NCI-H2029 treated with DMSO at 0.1 percent for 48 hours (cell line): ENCODE measurements at places on chromosomes 3 and 15.

DNA sequence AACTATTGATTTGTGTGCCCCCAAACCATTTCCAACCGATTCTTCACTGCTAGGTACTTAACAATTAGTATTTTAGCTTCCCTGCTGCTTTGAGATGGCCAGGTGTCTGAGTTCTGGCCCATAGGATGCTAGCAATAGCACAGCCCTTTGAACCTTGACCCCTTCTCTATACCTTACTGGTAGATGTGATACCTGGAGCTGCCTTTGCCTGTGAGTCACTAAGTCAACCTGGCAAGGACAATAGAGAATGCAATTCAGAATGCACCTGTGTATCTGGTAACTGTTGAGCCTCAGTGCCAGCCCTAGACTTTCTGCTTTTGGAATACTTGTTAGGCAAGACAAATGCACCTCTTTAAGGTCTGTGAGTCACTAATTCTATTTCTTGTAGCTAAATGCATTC is 467.4 kb downstream of the GRM7 start:
- DNase-seq = no peak

DNA sequence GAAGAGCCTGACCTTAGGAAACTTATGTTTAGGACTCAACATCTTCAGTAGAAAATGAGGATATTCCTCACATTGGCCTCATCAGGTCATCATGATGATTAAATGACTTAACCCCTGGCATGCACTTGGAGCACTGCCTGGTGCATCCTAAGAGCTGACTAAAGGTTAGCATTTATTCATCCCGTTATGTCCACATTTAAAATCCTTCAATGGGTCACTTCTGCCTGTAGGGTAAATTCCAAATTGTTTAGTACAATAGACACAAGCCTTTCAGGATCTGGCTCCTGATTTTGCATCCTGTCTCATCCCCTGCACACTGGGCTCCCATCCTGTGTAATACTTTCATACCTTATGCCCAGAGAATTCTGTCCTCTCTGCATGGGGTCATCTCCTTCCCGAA is 195.2 kb upstream of the MCTP2 start:
- no peak for DNase-seq

DNA sequence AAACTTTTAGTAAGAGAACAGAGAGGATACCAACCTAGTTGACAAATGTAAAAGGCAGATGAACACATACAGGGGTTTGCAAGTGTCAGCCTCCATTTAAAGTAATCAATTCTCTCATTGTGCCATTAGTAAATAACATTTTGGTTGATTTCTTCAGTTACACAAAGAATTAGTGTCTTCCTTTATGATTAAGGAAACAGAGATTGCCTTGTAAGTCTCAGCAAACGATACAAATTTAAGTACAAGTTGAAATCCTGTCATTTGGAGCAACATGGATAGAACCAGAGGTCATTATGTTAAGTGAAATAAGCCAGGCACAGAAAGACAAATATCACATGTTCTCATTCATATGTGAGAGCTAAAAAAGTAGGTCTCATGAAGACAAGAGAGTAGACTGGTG is 26.1 kb downstream of the MYO5A start:
- DNase-seq = no peak

- DNase-seq = no peak
Measured at GRCh38 chr3:145370870-145371269, 790.1 kb downstream of the PLOD2 start.

- DNase-seq = no peak
Measured at GRCh38 chr3:81485444-81485865, 276.0 kb downstream of the GBE1 start.

GRCh38 chr3:195160908-195161434 is 110.0 kb downstream of the XXYLT1 start:
- DNase-seq = no peak

- DNase-seq = no peak
Measured at GRCh38 chr3:70233112-70233511, 79.3 kb downstream of the MDFIC2 start.

GRCh38 chr3:69250014-69250413 is 127.6 kb upstream of the LMOD3 start:
- no peak for DNase-seq

DNA sequence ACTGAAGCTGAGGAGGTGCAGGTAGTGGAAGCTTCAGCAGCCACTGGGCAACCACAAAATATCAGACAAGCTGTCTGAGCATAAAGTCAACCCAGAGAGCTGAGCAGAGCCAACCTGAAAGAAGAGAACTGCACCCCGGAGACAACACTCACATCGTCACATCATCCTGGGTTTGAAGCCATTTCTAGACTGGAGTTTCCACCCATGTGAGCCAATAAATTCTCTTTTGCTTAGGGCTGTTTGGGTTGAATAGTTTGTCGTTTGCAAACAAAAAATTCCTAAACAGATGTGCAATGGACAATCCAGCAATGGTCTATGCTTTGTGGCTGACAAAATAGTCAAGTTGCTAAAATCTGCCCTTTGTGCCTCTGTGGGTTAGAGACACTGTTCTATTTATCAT is 15.3 kb upstream of the RAD18 start:
- DNase-seq = no peak

GRCh38 chr3:37114251-37115145 is 59.9 kb downstream of the LRRFIP2 start:
- no peak for DNase-seq

GRCh38 chr15:57570994-57571393 is 20.7 kb upstream of the MYZAP start:
- no peak for DNase-seq

- DNase-seq = no peak
Measured at GRCh38 chr15:38564557-38565286, at the start of gene RASGRP1. TSS of gene RASGRP1 (minus strand) at chr15:38564814. CDS start at chr15:38564628, 186 bp downstream.

DNA sequence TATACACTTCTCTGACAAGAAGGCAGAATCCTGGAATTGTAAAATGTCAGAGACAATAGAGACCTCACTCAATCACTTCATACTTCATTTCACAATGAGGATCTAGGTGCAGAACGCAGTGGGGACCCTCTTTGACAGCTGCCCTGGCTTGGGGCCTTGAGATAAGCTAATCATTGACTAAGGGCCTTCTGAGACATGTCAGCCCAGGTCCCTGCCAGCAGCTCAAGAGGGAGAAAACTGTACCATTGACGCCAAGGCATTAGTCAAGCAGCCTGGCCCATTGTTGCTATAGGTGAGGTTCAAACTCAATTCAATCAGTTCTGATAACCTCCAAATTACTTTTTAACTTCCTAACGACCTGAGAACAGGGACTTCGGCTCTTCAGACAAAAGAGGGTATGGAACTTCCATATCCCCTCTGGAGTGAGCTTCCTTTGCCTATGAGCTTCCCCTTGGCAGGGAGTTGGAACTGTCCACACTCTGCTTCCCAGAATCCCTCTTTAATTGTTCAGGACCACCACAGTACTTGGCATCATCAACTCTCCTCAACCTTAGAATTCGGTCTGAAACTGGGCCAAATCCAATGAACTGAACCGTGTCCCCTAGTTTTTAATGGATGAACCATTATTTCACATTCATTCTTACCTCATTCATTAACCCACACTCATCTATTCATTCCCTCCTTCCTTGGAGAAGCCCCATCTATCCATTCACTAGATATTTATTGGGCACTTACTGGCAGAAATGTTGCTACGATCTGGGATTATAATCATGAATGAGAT is 1.5 kb upstream of the CYP8B1 start:
- DNase-seq = no peak

DNA sequence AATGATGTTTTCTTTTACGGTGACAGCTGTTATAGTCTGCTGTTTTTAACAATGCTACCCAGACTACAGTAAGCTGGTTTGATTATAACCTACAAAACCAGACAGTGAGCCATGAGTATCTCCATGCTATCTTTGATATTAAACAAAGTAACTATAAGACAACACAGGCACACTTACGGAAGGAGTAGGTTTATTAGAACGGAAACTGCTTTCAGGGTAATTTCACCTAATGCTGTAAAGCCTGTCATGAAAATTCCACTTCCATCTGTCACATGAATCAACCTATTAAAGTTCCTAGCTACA is 33.0 kb downstream of the VPS13C start:
- no peak for DNase-seq

DNA sequence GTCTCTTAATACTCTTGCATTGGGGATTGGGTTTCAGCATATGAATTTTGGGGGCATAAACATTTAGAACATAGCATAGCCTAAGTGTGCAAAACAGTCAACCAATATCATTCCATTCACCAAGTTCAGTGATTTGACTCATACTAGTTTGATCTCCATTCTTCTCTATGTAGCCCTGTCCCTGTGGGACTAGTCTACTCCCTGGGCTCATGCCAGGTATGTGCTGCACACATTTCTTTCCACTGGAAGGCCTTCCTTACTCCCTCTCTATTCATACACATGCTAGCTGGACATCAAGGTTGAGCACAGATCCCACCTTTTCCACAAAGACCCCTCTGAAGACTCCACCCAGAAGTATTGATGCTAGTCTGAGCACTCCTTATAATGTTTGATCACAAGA is 5.1 kb downstream of the ZDHHC23 start:
- no peak for DNase-seq

DNA sequence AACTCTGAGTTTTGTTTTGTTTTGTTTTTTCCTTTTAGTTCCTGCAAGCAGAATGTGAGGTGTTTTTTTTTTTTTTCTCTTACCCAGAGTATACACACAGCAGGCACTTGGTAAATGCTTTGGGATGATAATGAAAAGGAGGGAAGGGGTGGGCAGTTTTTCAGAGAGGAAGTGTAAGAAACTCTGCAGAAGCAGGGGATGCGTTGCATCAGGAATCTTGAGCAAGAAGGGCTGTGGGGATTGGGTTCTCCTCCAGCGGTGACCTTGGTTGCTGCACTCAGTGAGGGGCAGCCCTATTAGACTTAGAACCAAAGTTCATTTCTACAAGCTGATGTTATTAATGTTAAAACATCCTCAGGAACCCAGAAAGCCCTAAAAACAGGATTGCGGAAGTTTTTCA is 32.2 kb upstream of the TMEM158 start:
- no peak for DNase-seq

DNA sequence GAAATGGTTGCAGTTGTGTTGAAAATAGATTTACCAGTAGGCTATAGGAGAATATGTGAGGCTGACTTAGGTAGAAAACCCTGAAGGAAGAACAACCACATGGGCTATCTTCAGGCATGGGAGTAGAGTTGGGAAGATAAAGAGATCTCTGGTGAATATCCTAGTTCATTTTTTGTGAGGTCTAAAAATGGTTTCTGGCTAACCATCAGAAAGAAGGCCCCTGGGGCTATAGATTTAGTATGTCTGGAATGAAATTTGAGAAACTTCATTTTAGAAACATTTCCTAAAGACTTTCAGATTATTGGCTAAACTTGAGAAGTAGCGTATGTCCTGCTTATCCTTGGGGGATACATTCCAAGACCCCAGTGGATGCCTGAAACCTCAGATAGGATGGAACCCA is 148.2 kb downstream of the NAALADL2 start:
- DNase-seq = no peak

GRCh38 chr15:70066447-70066846 is 31.3 kb downstream of the TLE3 start:
- no peak for DNase-seq

- no peak for DNase-seq
Measured at GRCh38 chr15:38755718-38756117, 191.1 kb upstream of the RASGRP1 start.

GRCh38 chr3:53361852-53362251 is 14.5 kb upstream of the DCP1A start:
- no peak for DNase-seq

GRCh38 chr3:82596805-82597204 is 835.4 kb upstream of the GBE1 start:
- no peak for DNase-seq

DNA sequence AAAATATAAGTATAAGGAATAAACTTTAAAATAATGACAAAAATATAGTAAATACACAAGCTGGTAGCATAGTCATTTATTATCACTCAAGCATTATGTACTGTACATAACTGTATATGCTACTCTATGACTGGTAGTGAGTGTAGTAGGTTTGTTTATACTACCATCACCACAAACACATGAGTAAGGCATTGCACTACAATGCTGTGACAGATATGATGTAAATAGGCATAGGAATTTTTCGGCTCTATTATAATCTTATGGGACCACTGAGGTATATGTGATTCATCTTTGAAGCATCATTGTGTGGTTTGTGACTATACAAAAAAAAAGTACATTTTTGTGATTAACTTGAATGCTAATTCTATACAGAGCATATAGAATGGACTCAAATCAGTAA is 35.3 kb upstream of the FBN1 start:
- no peak for DNase-seq

GRCh38 chr3:138374573-138375134 is 26.3 kb downstream of the MRAS start:
- DNase-seq = no peak

DNA sequence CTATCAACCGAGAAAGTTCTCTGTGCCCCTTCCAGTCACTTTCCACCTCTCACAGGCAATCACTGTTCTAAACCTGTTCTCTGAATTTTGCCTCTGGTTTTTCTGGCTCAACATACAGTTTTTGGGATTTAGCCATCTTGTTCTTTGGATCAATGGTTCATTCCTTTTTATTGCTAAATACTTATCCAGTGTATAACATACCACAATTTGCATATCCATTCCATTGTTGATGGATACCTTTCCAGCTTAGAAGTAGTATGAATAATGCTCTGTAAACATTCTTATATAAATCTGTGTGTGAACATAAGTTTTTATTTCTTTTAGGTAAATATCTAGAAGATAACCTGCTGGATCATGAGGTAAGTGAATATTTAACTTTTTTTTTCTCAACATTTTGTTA is 87.8 kb upstream of the FNDC3B start:
- DNase-seq = no peak

DNA sequence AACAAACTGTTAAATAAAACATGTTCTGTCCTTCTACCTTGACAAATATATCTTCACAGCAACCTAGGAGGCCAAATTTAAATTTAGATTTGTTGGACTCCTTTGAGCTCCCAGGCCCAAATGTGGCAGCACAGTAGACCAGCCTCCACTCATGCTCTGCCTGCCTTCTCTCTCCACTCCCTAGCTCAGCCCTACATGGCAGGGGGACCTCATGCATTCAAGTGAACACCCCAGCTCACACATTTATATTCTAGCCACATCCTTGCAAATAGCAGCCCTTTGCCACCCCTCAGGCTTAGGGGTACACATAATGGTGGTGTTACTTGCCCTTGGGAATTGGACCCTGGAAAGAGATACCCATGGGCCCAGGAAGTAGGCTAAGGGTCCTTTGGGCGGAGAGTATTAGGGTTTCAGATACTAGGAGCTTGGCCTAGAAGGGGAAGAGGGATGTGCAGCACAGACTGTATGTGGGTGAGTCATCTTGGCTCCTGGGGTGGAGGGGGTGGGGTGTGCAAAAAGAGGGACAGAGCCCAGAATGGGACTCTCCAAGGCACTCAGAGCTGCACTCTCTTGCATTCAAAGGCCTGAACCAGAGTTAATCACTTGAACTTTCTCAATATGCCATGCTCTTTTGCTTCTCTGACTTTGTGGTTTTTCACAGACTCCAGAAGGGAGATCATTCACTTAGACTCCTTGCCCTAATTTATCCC is 268.4 kb upstream of the ROPN1 start:
- no peak for DNase-seq

GRCh38 chr15:41105348-41106334 is 10.4 kb downstream of the INO80 start:
- DNase-seq = no peak
